ENCODE measurements at places on chromosomes 7 and 10.

DNA sequence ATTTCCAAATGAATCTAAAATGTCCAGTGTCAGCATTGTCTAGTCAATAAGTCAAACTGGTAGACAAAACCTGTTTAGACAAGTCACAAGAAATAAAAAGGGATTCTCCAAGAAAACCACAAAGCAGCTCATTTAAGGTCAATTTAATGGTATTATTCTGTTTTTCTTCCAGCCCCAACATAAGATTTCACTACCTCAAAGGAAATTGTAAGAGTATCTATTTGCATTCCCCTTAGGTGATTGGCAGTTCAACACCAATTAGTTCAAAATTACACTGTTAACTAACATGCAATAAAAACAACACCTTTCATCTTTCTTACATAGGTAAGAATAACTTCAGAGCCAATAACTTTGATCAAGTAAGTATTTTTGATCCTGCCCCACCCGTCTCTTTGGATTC lies 106.3 kb downstream of the RNF32 start:
- no peak for DNase-seq

DNA sequence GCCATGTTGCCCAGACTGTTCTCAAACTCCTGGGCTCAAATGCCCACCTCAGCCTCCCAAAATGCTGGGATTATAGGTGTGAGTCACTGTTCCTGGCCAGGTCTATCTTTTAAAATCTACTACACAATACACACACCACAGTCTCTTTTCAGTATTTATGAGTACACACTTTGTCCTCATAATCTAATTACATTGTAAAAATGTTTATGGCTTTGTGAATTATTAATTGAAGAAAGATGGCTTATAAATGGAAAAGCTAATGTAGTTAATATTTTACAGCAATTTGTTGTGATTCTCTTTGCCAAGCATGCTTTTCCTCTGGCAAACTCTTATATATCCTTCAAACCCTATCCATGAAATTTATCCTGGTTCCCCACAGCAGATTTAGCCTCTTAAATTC lies 22.0 kb downstream of the LAMB4 start:
- DNase-seq, result no peak

GRCh38 chr7:4136036-4136435 lies 546.1 kb upstream of the FOXK1 start:
- no peak for DNase-seq

- DNase-seq, result no peak
Measured at GRCh38 chr7:87984088-87984487, 50.0 kb downstream of the ADAM22 start.
